ENCODE measurements at places on chromosomes 1 and 21.
A peak's percentile ranks its signal among the peaks of the same experiment; 100 is the strongest.

DNA sequence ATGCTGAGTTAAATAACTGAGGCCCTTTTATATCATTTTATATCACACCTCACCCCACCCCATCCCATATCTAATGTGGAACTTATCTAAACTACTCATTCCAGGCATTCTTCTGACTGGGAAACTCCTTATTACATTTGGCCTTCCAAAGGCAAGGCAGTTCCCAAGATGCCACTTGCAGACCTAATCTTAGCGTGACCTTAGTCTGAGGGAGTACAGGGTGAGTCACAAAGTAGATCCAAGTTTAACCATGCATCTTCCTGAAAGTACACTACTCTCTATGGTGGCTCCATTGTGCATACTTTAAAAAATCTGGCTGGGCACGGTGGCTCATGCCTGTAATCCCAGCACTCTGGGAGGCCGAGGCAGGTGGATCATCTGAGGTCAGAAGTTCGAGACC lies 353.6 kb upstream of the C1orf87 start:
- DNase-seq: no peak

DNA sequence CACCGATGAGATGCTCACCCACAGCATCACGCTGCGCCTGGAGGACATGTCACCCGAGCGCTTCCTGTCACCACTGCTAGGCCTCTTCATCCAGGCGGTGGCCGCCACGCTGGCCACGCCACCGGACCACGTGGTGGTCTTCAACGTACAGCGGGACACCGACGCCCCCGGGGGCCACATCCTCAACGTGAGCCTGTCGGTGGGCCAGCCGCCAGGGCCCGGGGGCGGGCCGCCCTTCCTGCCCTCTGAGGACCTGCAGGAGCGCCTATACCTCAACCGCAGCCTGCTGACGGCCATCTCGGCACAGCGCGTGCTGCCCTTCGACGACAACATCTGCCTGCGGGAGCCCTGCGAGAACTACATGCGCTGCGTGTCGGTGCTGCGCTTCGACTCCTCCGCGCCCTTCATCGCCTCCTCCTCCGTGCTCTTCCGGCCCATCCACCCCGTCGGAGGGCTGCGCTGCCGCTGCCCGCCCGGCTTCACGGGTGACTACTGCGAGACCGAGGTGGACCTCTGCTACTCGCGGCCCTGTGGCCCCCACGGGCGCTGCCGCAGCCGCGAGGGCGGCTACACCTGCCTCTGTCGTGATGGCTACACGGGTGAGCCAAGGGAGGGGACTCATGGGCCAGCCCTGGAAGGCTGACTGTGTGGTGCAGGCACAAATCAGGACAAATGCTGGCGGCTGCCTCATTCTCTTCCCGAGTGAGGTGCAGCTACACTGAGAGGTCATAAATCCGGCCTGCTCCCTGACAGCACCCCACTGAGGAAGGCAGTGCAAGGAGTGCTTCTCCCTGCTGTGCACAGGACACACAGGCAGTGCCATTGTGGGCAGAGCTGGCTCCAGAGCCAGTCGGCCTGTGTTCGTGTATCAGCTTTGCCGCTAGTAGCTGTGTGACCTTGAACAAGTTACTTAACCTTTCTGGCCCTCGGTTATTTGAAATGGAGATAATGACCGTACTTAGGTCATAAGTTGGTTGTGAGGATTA lies 9.4 kb downstream of the CELSR2 start:
- no peak for DNase-seq

DNA sequence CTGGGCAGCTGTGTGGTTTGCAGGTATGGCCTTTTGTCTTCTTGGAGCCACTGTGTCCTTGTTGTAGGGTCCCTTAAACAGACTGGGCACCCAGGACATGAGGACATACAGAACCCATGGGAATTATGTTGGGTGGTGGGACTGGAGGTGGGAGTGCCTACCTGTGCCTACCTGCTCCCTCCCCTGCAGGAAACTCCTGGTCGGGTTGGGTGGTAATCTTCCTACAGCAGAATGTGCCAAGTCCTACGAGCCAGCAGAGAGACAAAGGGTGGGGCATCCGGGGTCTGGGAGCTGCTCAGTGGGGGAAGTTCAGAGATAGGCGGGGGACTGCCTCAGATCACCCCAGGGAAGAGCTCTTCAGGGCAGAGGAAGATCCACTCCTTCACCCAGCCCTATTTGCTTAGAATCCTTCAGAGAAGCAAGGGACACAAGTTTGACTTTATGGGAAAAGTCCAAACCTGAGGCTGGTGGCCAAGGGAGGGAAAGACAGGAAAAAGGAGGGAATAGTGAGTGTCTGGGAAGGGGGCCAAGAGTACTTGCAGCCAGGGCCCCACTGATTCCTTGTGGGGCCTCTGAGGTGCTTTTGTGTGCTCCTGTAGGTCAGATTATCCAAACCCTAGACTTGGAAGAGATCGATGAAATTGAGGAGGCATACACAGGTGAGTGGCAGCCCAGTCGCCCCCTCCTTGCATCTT lies 58.3 kb downstream of the KIF21B start:
- no peak for DNase-seq

GRCh38 chr1:219732814-219733491 lies 120.0 kb upstream of the ZC3H11B start:
- DNase-seq: no peak

DNA sequence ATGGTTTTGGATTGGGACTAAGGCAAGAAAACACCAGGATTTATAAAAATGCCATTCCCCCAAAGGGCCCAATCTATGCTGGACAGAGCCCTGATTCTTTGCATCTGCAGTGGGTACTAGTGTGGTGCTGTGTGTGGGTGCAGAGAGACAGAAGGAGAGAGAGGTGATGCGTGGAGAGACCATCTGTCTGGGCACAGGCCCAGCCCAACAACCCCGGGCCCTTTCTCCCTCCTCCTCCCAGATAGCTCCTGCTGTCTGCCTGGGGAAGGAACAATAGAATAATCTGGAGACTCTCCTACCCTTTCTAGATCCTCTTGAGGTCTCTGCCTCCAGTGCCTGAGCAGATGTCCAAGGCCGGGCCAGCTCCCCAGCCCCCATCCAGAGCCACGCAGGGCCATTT lies 15.1 kb downstream of the KIAA1614 start:
- no peak for DNase-seq

- no peak for DNase-seq
Measured at GRCh38 chr1:180267761-180268555, 37.9 kb downstream of the LHX4 start.

- DNase-seq: no peak
Measured at GRCh38 chr1:19284881-19285280, 3.7 kb downstream of the AKR7A3 start.

- DNase-seq: no peak
Measured at GRCh38 chr21:36155603-36156338, 853 bp upstream of the DOP1B start.

- DNase-seq: peak; percentile 4
Measured at GRCh38 chr1:190754666-190755065, 277.0 kb upstream of the BRINP3 start.

DNA sequence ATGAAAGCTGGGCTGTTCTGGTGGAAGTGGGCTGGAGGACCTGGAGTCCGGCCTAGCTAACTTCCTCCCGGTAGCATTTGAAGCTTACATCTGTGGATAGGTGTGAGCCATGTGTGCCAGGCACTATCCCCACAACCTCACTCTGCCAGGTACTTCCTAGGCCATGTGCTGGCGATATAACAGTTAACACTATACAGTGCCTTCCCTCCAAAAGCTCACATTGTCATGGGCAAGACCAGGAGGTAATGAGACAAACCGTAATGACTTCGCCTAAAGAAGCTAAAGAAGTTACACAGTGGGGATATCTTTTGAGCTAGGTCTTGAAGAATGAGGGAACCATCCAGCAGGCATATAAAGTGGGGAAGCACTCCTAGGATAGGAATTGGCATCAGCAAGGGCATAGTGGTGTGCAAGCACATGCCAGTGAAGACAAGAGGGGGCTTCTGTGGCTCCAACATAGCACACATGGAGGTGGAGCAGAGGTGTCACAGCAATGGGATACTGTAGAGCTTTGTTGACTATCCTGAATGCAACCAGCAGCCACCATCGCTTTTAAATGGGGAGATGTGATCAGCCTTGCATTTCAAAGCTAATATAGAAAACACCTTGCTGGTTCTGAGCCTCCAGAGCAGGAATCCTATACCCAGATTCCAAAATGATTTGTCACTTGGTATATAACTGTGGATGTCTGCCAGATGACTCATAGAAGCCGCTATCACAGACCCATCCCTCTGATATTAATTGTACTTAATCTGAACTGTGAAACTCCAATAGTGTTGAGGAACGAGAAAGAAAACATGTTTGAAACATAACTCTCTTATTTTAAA lies 466.3 kb downstream of the LMO4 start:
- peak; percentile 54 for DNase-seq

DNA sequence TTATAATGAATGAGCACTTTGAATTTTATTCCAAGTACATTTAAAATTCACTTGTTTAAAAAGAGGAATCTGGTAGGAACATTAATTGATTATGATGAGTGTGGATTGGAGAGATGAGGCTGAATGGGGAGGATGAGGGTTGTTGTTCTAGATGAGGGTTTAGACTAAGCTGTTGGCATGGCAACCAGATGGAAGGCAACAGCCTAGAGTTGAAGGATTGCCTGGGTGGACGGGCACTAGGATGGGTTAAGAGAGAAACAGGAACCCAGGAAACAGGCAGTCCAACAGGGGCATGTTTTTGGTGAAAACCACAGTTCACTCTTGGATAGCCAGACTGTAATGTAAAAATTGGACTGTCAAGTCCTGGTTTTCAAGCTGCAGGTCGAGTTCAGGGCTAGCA lies 125.5 kb downstream of the CHRM3 start:
- no peak for DNase-seq

DNA sequence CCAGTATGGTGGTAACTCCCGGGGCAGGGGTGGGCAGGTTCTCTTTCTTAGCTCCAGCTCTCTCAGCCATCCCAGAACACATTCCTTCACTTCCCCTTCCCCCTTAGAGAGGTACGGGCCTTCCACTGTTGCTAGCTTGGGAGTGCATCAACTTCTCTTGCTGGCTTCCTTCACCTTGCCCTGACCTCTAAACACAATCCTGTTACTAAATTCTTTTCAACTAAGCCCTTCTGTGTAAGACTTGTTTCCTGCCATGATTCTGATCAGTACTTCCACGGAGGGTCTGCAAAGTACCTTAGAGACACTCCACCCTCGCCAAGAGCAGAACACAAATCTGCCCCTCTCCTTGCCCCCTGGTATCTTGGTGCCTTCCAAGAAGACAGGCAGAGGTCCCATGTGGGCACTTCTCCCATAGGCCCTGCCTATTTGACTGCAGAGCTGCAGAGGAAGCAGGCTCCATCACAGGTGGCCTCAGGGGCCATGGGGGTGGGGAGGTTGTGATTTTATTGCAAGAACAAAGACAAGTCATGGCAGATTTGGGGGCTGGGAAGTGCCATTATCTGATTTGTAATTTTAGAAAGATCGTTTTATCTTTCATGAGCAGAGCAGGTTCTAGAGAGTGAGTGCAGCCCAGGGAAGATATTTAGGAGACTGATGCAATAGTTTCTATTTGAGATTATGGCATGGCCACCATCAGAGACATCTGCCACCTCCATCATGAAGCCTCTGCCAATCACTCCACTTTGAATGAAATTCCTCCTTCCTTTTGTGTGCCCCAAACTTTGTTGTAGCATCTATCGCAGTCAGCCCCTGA lies 182.5 kb upstream of the JUN start:
- DNase-seq: no peak

DNA sequence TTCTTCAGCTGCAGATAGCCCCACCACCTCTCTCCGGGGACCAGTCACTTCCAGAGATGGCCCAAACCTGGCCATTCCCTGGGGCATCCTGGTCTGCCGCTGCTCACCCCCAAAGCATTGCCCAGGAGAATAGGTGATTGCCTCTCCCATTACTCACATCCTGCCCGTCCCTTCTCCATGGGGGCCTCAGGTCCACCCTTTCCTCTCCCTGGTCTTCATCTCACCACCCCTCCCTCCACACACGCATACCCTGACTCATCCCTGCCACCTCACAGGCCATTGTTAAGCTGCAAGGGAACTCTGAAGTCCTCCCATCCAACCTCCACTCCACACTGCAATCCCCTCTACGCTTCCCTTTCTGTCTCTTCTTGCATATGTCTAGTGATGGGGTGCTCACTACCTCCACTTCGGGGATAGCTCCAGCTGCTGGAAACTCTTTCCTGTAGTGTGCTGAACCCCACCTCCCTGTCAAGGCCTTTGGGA lies at the start of gene PLEKHG5:
Gene PLEKHG5 (minus strand): TSS at position 188 of the 483 bp plus-strand sequence. CDS start 14,096 bp downstream, outside the sequence.
- peak; percentile 56 for DNase-seq

GRCh38 chr1:36675931-36676562 lies 193.3 kb upstream of the CSF3R start:
- no peak for DNase-seq

- DNase-seq: no peak
Measured at GRCh38 chr1:161305867-161306519, 3.8 kb downstream of the MPZ start.

Measured in HTR-8/SVneo (cell line).